D341Med (cell line): ENCODE measurements at places on chromosomes 1 and 21.

- no peak for DNase-seq
Measured at GRCh38 chr1:111332190-111332589, 41.5 kb downstream of the CHIA start.

DNA sequence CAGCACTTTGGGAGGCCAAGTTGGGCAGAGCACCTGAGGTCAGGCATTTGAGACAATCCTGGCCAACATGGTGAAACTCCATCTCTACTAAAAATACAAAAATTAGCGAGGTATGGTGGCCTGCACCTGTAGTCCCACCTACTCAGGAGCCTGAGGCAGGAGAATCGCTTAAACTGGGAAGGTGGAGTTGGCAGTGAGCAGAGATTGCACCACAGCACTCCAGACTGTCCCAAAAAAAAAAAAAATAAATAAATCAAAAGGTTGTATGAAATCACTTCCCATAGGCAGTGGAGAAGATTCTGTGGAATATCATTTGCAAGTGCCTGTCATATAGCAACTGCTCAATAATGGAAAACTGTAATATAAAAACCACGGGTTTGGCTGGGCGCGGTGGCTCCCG lies 65.1 kb upstream of the SERBP1 start:
- no peak for DNase-seq

- DNase-seq: no peak
Measured at GRCh38 chr1:16413191-16413590, 24.0 kb downstream of the SPATA21 start.

DNA sequence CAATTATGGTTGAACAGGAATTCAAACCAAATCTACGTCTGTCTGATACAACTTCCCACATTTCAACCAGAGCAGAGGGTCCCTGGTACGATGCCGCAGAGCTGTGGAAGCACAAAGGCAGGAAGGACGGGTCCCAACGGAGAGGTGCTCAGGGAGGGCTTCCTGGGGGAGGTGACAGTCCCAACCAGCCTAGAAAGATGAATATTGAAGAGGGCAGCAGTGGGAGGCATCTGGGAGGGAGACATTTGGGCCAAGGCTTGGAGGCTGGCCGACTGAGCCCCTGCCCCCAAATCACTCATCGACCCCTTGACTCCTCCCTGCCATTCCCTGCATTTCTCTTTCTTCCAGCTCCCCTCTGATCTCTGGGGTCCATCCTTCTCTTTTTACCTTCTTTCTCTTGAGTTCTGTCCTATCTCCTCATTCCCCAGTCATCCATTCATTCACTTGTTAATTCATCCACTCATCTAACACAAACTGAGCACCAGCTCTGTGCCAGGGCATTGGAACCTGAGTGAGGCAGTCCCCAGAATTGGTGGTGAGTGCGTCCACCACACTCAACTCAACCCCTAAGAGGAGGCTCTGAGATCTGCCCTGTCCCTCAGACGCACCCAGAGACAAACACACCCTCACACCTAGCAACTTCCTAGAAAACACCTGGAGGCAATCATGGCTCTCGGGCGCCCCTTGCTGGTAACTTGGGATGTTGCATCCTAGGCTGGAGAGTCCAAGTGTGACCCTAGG lies 13.2 kb upstream of the CELA3B start:
- peak; percentile 80 for DNase-seq

- no peak for DNase-seq
Measured at GRCh38 chr1:85504417-85504816, 39.5 kb upstream of the DDAH1 start.

GRCh38 chr1:226676381-226676780 lies 62.7 kb downstream of the ITPKB start:
- no peak for DNase-seq

GRCh38 chr1:183881387-183882131 lies 76.6 kb downstream of the RGL1 start:
- DNase-seq: no peak

- DNase-seq: no peak
Measured at GRCh38 chr1:69673321-69673720, 105.6 kb downstream of the LRRC7 start.

GRCh38 chr1:220873868-220874655 lies 5.2 kb upstream of the HLX start:
- peak; percentile 78 for DNase-seq

DNA sequence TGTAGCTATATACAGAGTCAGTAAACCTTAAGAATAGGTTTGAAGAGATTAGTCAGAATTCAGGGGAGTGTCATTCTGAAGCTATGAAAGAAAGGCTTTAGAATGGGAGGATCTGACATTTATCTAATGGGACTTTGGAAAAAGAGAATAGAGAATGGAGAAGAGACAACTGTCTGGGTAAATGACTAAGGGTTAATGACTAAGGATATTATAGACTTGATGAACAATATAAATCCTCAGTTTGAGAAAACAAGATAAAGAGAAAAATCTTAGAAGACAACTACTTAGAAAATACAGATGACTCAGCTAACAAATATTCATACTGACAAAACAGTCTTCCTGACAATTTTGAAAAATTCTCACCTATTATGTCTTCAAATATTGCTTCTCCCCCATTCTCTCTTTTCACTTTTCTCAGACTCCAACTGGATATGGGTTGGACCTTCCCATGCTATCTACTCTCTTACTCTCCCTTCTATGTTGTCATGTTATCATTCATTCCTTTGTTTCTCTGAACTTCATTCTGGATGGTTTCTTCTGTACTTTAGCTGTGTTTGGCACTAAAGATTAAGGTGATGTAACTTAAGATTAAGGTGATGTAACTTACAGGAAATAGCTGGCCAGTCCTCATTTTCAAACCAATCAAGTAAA lies 20.4 kb downstream of the SLC16A1 start:
- DNase-seq: no peak

DNA sequence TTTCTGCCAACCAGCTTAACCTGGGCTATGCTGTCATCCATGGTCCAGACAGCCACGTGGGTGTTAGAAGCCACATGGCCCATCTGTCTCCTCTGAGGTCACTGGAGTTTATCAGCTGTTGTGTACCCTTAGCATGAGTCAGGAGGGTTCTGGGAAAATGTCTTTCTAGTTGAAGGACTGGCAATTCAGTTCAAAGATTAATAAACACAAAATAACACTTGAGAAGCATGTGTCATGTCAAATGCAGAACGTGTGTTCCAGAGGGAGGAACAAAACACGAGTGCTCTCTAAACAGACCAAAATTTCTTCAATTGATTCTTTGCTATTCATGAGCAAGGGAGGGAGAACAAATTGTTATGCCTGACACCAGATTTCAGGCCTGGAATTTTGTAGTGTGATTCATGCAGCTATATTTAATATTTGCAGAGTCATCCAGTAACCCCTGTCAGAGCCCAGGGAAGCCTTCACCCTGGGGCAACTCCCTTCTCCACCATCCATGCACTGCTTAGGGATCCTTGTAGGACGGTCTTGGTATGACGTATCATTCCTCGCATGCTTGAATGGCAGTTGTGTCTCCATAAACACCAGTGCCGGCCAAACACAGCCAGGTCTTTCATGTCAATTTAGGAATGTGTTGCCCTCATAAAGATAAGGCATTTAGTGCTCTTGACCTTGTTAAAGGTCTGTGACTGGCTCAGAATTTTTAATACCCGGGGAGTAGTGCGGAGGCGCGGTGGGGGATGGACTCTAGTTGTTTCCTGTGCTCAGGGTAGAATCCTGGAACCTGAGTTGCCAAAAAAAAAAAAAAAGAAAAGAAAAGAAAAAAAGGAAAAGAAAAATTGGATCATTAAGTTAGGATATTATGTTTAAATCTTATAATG lies 27.7 kb upstream of the DYRK1A start:
- no peak for DNase-seq

GRCh38 chr1:204792354-204792692 lies 78.3 kb upstream of the NFASC start:
- DNase-seq: no peak

- no peak for DNase-seq
Measured at GRCh38 chr1:64396817-64397216, 73.1 kb upstream of the CACHD1 start.

GRCh38 chr1:52436817-52437216 lies 32.4 kb downstream of the PRPF38A start:
- DNase-seq: no peak

DNA sequence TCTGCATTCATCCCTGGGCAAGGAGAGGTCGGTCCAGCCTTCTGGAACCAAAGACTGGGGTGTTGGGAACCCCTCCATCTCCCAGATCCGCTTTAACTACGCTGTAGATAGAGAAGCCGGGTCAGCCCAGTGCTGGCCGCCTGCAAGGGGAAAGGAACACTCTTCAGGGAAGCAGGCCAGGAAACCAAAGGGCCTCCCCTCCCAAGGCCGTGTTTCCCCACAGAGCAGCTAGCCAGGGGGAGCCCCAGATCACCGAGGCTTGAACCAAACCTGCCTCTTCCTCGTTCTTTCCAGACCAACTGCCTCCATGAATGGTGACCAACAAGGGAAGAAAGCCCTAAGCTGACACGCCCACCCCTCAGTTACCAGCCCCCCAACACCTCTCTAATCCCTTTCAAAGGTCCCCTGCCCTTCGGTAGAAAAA lies 1.2 kb upstream of the CHD5 start:
- peak; percentile 42 for DNase-seq
